NAMALWA (cell line): ENCODE measurements at places on chromosomes 16 and 17.

- DNase-seq: no peak
Measured at GRCh38 chr16:55476625-55477533, 2.1 kb upstream of the MMP2 start.

- peak; percentile 42 for DNase-seq
Measured at GRCh38 chr17:45149669-45150664, 1.7 kb downstream of the HEXIM1 start.

DNA sequence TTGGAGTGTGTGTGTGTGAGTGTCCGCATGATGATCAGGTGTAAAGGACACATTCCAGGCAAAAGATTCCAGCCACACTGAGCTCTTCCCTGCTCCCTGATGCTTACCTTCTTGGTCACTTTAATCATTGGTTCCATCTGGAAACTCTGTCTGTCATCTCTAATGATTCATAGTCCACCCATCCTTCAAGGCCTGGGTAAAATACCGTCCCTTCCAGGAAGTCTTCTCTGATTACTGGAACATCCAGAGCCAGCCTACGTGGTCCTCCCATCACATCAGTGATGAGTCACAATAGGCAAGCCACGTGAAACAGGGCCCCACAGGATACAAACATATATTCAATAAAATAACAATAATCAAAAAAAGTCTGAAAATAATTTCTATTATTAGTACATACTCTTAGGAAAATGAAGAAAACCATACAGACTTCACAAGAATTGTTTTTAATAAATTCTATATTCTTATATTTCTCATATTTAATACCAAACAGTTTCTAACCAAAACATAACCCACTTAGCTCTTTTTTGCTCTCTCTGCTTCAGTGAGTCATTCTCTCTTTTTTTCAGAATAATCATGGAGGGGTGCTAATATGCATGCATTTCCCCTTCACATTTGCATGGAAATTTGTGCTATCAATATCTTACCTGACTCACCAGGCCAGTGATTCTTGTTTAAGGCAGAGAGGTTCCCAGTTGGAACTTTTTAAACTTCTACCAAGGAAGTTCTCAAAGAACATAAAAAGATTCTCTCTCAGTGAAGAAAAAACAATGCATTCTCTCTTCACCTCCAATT lies 263.2 kb downstream of the TOX3 start:
- DNase-seq: no peak

- DNase-seq: no peak
Measured at GRCh38 chr16:81987706-81988105, 23.6 kb downstream of the SDR42E1 start.

GRCh38 chr16:11370084-11370931 lies 25.0 kb downstream of the RMI2 start:
- DNase-seq: peak; percentile 85

- no peak for DNase-seq
Measured at GRCh38 chr16:66857437-66857836, 13.2 kb downstream of the CA7 start.

DNA sequence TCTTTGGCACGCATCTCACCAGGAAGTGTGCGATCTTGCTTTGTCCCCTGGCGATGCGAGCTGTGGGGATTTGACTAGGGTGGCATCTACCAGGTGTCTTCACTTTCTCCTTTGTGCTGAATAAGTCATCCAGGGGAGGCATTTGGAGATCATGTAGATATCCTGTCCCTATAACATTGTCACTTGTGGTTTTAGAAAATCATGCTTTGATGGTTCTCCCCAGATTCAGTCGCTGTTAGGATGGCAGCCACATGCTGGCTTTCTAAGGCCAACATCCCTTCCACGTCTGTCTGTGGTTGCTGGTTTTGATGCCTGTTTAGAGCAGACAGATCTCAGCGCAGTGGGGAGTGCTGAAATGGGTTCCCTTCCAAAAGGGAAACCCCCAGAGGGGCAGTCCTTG lies 2.5 kb downstream of the ADAD2 start:
- no peak for DNase-seq

- DNase-seq: no peak
Measured at GRCh38 chr17:17548044-17548443, 43.5 kb downstream of the PEMT start.
